ENCODE measurements at places on chromosomes 6 and 20. TPM values are rescaled to one million over a fixed set of nuclear protein-coding genes. Genes with fewer than 3 reads are reported as not detected.
A peak's percentile ranks its signal among the peaks of the same experiment; 100 is the strongest.

DNA sequence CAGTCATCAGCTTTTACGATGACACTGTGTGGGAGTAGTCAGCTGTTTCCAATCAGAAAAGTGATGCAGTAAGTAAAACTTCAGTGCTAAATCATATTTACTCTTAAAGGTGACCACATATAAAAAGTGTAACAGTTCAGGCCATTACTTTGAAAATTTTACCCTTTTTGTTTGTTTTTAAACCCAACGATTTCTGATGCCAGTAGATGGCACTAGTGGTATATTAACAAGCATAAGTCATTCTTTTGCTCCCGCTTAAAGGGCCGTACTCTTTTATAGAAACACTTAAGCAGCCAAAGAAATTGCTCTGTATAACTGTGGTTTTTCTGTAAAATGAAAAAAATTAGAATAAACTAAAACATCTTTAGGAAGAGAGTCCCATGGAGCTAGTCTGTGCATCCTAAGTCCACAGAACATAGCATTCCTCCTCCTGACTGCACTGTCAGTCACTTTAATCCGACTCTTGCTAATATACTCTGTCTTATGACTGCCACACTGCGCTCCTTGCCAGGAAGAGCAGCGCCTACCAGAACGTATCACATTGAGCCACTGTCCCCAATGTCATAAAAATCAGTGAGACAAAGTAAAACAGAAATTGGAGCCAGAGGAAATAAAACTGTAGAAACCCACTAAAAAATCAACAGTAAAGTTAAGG, 25.0 kb downstream of the HEBP2 start:
- no peaks in the 10 kb centered on the region for H3K36me3 ChIP-seq
- H3K4me1 ChIP-seq: no peaks in the 10 kb centered on the region
- DNase-seq: peak; percentile 69
- H3K4me3 ChIP-seq: no peak overlapping the region

PRDM13 gene
- total RNA-seq: not detected

GRCh38 chr6:20182926-20183521, 29.2 kb downstream of the MBOAT1 start:
- H3K27ac ChIP-seq: peak overlapping the region; percentile 68
- H3K4me1 ChIP-seq: peaks cover 5% of the 10 kb centered on the region
- peak; percentile 68 for DNase-seq

GRCh38 chr6:31686483-31686882, 5.6 kb upstream of the LY6G5C start:
- no peaks in the 10 kb centered on the region for H3K27me3 ChIP-seq
- H3K36me3 ChIP-seq: no peaks in the 10 kb centered on the region
- H3K4me3 ChIP-seq: no peak overlapping the region
- H3K4me1 ChIP-seq: peaks cover 10% of the 10 kb centered on the region
- no peak for DNase-seq

DNA sequence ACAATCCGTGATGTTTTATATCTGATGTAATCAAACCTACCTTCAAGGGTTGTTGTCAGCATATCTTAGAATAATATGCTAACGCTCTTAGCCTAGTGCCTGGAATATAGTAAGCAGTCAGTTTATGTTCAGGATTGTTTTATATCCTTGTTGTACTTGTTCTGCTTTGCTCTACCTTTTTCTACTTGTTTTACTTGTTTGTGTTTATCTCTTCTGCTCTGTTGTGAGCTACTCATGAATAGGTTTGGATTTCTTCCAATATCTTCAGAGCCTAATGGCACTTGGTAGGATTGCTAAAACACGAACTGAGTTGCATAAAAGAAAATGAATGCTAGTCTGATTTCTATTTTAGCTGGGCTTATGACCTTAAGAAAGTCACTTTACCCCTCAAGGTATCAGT, 40.1 kb downstream of the DNAH8 start:
- no peak overlapping the region for H3K4me3 ChIP-seq
- no peaks in the 10 kb centered on the region for H3K4me1 ChIP-seq
- H3K27me3 ChIP-seq: no peaks in the 10 kb centered on the region
- H3K27ac ChIP-seq: peak overlapping the region; percentile 29
- H3K36me3 ChIP-seq: no peaks in the 10 kb centered on the region

DNA sequence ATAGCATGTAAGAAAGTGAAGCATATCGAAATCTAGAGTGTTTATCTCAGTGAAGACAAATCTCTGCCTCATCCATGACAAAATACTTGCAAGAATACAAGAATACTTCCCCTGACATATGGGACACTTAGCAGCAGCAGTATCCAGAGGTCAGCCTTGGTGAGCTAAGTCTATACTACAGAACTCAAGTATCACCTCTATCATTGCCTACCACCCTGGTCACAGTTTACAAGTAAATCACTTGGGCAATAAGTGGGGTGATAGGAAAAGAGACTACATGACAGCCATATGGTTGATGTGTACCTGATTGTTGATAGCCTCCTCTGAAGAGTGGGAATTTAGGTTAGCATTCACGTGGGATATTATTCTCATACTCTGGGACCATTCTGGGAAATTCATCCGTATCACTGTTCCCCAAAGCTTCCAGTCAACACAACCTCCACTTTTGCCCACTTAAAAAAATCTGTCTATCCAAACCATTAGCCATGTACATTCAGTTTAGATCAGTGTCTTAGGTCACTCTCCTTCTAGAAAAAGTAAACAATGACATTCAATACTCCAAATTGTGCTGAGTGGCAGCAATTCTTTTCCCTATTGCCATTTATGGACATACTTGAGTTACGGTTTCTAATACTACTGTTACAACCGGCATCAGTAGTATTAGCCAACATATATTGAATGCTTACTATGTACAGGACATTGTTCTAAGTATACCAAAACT, 118.2 kb upstream of the PRSS16 start:
- no peak overlapping the region for H3K4me3 ChIP-seq
- H3K4me1 ChIP-seq: peaks cover 8% of the 10 kb centered on the region
- H3K36me3 ChIP-seq: no peaks in the 10 kb centered on the region

- H3K4me1 ChIP-seq: peaks cover 63% of the 10 kb centered on the region
- no peak overlapping the region for H3K4me3 ChIP-seq
- H3K27me3 ChIP-seq: no peaks in the 10 kb centered on the region
- peaks cover 5% of the 10 kb centered on the region for H3K36me3 ChIP-seq
- peak overlapping the region; percentile 99 for H3K27ac ChIP-seq
Observed at GRCh38 chr20:31707258-31707615, 15.4 kb downstream of the BCL2L1 start.

DNA sequence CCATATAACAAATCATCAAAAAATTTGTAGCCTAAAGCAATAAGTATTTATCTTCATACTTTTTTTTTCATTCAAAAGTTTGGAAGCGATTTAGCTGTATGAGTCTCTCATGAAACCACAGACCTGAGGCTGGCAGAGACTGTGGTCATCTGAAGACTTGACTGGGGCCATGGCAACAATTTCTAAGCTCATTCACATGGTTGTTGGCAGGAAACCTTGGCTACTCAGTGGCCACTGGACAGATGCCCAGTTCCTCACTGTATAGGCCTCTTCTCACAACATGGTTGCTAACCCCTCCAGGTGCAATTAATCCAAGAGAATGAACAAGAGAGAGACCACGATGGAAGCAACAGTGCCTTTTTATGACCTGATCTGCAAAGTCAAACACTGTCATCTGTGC, 235.9 kb downstream of the BTBD3 start:
- H3K27ac ChIP-seq: no peak overlapping the region
- DNase-seq: no peak
- H3K4me1 ChIP-seq: no peaks in the 10 kb centered on the region
- H3K36me3 ChIP-seq: no peaks in the 10 kb centered on the region
- no peaks in the 10 kb centered on the region for H3K27me3 ChIP-seq

DNA sequence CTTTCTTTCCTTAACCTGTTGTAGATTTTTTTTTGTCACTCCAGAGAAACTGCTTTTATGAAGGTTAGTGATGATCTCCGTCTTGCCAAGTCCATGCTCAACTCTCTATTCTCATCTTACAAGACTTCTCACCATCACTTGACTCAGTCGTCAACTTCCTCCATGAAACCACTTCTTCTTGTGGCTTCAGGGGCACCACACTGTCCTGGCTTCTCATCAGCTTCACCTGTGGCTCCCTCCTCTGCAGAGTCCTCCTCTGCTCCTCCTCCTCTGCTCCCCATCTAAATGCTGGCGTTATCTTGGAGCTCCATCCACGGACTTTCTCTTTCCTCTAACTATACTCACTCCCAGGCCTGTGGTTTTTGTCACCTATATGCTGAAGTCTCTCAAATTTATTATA, 187.5 kb downstream of the BACH2 start:
- DNase-seq: no peak
- H3K4me1 ChIP-seq: no peaks in the 10 kb centered on the region
- H3K4me3 ChIP-seq: no peak overlapping the region
- no peaks in the 10 kb centered on the region for H3K27me3 ChIP-seq

All from hepatocyte (in vitro differentiated cells).